ENCODE measurements at places on chromosomes 13 and 19.

GRCh38 chr13:51043310-51043709 is 67.8 kb downstream of the C13orf42 start:
- no peak for DNase-seq

GRCh38 chr13:40148742-40149141 is 493.3 kb downstream of the COG6 start:
- no peak for DNase-seq

GRCh38 chr19:33156334-33156733 is 24.4 kb downstream of the WDR88 start:
- no peak for DNase-seq

DNA sequence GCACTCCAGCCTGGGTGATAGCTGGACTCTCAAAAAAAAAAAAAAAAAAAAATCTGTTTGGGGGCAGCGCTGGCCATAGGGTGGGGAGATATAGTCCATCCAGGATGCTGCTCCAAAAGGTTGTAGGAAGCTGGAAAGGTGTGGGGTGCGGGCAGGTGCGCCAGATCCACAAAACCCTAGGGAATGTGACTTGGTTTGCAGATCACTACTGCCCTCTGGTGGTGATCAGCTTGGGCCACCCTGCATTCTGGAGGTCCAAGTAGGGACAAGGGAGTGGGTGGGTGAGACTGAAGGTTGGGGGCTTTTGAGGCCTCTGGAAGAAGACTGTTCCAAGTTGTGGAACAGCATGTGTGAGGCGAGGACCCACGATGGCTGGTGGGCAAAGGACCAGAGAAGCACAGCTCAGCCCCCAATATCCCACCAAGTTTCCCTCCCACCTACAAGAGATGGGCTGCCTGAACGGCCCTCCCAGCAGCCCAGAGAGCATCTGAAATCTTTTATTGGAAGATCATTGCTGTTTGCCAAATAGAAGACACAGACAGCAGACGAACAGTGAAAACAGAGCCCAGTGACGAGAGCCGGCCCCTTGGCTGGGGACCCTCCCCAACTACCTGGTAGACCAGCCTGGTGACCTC is 10.4 kb upstream of the TYK2 start:
- peak; percentile 86 for DNase-seq

DNA sequence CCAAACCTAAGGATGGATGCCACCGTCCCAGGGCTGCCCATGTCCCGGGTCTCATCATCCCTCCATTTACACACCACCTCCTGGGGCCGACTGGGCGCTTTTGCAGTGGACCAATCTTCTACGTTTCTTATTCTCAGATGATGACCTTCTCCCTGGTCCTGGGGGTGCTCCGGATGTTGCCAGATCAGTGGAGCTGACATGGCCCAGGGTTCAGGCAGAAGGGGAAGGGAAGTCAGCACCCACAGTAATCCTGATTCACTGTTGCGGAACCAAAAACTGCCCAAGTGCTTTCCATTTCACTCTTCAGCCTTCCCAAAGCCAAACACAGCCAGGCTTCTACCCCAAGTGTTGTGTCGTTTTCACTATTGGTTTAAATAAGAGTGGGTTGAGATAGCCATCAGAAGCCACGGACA is 29.8 kb downstream of the RAB20 start:
- no peak for DNase-seq

DNA sequence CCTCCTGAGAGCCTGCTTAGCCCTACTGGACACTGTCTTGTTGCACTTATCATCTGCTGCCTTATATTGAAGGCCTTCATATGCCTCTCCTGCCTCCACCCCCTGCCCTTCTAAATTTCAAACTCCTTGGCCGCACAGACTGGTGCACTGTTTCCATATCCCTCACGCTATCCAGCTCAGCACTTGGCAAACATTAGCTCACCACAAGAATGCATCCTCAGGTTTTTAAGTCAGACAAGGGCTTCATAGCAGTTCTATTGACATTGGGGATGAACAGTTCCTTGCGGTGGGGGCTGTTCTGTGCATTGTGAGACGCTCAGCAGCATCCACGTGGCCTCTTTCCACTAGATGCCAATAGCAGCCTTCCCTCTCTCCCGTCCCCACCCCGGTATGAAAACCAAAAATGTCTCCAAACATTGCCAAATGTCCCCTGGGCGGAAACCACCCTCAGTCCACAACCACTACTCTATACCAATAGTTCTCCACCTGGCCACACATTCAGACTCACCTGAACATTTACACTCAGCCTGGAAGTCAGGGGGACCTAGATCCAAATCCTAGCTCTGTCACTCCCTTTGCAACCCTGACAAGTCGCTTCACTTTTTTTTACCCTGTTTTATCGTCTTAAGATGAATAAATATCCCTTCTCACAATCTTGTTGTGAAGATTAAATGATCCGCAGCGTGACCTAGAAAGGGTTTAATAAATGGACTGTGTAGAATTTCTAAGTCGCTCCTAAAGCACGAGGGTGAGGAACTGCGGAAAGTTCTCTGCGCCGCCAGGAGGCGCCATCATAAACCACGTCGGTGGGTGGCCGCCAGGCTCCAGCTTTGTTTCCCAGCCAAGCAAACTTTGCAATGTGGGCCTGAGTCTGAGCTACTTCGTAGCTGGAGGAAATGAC is 3.6 kb upstream of the CEACAM3 start:
- peak; percentile 32 for DNase-seq

- no peak for DNase-seq
These were observed 41.1 kb downstream of the ARHGAP35 start for GRCh38 chr19:46901701-46902401.

GRCh38 chr13:76944456-76944855 is 3.9 kb upstream of the ACOD1 start:
- DNase-seq: no peak

GRCh38 chr19:55088543-55089341 is 13.1 kb downstream of the EPS8L1 start:
- DNase-seq: peak; percentile 48

DNA sequence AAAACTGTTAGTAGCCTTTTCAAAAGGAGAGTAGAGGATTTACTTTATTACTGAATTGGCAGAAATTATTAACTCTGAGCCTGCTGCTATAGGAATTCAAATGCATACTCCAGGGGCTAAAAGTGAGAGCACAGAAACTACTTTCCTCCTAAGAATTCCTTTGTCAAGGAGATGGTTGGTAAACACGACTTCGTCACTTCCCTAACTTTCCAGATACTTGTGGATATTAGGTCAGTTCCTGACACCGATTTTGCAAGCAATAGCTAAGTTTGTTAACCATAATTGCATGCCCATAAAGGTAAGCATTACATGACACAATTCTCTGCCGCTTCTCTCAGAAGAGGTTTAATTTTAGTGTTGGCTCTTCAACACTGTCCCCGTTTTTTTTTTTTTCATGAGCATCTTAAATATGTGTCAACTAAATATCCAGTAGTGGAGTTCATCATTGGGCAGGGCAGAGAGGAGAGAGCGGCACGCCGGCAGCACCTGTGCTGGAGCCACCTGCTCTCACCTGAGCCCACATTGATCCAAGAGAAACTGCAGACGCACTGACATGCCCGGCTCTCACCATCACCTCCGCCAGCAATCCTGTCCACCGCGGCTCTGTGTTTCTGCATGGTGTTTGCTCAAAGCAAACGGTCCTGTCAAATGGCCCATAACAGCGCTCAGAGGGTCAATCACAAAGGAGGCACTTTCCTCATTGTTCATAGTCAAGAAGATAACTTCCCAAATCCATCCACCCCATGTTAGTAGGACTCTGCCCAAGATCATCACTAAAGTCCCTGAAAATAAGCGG is 2.6 kb downstream of the MED26 start:
- no peak for DNase-seq

DNA sequence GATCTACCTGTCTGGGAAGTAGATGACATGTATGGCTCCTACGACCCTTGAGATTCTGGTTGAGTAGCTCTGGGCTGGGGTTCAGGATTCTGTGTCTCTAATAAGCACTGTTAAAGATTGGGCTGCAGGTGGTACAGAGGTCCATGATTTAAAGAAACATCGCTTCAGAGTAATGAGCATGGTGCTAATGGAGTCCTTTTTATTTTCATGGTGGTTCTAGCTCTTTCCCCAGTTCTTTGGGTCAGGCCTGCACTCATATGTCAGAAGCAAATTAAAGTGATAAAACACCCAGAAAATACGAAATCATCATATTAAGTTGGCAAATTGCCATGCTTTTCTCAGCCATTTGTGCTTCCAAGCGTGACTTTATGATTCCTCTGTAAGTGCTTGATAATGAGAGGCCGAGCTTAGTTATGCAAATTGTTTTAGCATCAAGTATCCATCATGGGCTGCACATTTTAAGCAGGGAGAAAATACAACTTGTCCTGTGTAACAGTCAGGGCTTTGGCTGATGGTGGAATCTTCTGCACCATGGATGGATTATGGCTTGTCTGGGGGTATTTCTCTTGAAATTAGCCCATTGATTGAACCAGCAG is 45.1 kb downstream of the MTUS2 start:
- no peak for DNase-seq

DNA sequence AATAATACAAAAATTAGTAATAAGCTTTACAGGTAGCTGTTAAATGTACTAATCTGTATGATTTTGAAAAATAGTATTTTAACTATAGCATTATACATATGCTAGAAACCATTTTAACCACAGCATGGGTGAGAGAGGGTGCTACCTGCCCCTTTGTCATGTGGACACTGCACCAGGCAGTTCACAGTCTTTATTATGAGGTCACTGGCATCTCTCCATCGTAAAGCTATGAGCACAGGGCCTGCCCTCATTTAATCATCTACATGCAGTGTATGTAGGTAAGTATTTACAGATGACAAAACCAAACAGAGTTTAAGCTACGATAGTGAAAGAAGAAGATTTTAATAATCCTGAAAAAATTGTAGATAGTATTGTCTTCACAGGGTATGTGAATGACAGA is 21.7 kb downstream of the EDNRB start:
- DNase-seq: no peak

- no peak for DNase-seq
These were observed 116.6 kb upstream of the KLF12 start for GRCh38 chr13:74250738-74251190.

DNA sequence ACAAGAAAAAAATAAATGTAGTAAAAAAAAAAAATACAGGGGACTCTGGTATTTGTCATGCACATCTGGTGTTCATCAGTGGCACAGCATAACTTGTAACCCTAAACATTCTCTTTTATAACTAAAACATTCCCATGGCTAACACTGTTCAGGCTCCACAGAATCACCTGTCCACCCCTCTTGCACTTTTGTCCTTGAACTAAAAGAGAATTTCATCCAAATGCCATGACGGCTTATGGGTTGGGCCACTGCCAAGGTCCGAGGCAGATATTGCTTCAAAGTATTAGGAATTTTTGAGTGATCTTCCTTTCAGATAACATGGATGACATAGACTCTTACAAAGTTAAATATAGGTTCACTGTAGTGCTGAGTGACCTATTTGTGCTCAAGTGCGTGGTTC is 25.7 kb upstream of the SERP2 start:
- no peak for DNase-seq

- DNase-seq: no peak
These were observed 14.1 kb downstream of the SH3GL1 start for GRCh38 chr19:4386041-4386782.

DNA sequence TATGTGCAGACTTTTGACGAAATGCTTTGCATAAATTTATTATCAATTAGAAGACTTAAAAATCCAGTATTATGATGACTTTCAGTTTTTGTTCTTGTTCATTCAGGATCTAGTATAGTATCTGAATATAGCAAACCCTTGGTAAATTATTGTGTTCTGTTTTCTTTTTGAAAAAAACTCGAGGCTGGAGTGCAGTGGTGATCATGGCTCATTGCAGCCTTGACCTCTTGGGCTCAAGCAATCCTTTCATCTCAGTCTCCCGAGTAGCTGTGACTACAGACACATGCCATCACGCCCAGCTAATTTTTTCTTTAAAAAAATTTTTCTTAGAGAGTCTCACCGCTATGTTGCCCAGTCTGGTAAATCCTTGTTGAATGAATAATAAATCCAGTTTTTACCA is 4.6 kb downstream of the FARP1 start:
- DNase-seq: no peak

GRCh38 chr19:3618144-3618810 is 8.3 kb downstream of the CACTIN start:
- DNase-seq: no peak

- no peak for DNase-seq
These were observed 1.4 kb upstream of the ERFL start for GRCh38 chr19:41929536-41930071.

GRCh38 chr13:101417043-101417406 is 717 bp upstream of the NALCN start:
- no peak for DNase-seq
